Stimulated activated CD8-positive, alpha-beta memory T cell treated with anti-CD3 and anti-CD28 coated beads, Interleukin-7, amount 100 ng/mL, for 1 hour (primary cell): ENCODE measurements at places on chromosomes 5 and 9.

DNA sequence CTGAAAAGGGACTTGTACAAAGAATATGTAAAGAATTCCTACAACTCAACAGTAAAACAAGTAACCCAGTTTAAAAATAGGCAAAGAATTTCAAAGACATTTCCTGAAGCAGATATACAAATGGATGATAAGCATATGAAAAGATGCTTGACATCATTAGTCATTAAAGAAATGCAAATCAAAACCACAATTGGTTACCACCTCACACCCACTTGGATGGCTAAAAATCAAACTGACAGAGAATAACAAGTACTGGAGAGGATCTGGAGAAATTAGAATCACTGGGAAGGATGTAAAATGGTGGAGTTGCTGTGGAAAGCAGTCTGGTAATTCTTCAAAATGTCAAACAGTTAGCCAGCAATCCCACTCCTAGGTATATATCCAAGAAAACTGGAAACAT lies 12.5 kb upstream of the FOXE1 start:
- no peak for DNase-seq

DNA sequence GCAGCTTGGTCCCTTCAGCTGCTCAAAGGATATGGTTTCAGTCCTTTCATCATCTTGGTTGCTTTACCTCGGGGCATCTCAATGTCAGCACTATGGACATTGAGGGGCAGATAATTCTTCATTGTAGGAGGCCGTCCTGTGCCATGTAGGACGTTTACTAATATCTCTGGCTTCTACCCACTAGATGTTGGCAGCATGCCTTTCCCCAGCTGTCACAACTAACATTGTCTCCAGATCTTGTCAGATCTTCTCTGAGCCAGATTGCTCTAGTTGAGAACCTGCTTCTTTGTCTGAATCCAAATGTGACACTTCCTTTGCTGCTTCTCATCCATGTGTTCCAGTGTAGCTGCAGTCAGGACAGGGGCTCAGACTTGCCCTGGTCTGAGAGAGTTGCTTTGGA lies 10.3 kb downstream of the PTPA start:
- DNase-seq = no peak

- peak; percentile 4 for DNase-seq
Measured at GRCh38 chr9:120841930-120842684, 615 bp downstream of the PSMD5 start.

DNA sequence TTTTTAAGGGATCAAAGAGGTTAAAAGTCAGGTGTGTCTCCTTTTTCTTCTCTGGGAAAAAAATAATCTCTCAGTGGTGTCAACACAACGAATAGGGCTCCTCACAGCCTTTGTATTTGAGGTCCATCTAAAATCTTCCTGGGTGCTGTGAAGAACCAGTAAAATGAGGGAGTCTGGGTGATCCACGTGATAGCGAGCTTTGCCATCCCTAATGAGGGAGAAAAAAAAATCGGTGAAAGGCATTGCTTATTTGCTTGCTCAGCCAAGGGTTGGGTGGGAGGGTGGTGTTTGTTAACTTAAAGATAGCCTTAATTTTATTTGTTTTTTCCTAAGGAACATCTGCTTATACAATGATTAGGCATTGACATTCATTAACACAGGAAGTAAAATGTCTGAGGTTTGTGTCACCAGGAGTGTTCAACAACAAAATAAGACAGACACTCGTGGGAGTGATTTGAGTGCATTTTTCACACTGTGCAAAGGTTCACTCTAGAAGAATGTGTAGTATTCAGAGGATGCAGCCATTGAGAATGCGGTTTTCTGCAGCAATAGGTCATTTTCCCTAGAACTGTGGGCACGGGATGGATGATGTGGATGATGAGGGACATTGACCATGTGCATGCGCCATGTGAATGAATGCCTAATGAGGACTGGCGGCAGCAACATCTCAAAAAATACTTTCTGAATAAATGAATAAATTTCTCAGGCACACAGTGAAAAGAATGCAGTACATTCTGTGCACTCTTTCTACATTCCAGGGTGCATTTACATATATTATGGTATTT lies 369.5 kb downstream of the NTRK2 start:
- DNase-seq = no peak

- no peak for DNase-seq
Measured at GRCh38 chr5:56961746-56962145, 9.8 kb upstream of the MIER3 start.

GRCh38 chr5:178176791-178177190 lies 10.4 kb downstream of the GMCL2 start:
- no peak for DNase-seq

GRCh38 chr5:157475432-157475831 lies 15.4 kb downstream of the NIPAL4 start:
- no peak for DNase-seq

GRCh38 chr5:142120247-142120935 lies 11.8 kb downstream of the NDFIP1 start:
- DNase-seq = no peak

DNA sequence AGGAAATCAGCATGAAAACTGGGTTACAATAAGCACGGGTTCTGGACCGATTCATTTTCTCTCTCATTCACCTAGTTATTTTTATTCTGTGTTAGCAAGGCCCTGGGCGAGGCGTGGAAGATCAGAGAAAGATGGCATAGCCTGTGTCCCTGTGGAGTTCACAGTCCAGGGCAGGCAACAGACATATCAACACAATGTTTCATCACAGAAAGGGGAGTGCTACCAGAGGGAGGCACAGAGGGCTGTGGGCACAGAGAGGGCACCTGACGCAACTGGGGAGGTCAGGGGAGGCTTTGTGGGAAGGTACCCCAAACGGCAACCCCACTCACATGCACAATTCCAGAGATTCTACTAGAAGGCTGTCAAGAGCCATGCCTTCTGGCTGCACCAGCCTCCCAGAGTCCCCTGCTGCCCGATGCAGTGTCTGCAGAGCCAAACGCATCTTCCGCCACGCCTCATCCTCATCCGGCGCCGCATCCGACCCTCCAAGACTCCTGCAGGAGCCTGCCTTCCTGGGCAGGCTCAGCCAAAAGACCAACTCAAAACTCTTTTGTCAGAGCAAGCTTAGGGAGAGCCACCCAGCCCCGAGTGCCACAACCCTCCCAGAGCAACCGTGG lies 1.4 kb downstream of the FAM193B start:
- DNase-seq = no peak

DNA sequence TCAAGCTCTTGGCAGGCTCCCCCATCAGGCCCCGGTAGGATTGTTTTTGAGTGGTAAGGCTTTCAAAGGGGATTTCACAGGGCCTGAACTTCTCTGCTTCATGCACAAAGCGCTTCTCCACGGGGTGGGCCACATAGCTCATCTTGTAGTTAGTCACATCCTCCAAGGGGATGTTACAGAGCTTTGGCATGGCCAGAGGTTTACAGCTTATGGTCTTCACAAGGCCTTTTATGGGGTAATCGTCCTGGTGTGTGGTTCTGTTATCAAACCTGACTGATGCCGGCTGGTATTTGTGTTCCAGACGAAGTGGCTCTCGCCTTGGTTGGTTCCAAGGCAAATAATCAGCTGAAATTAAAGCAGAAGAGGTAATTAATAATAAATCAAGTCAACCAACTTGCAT lies 104.3 kb downstream of the SAXO1 start:
- DNase-seq = no peak

GRCh38 chr9:90445391-90445790 lies 197.2 kb downstream of the DIRAS2 start:
- no peak for DNase-seq

GRCh38 chr5:146816775-146817387 lies 61.7 kb downstream of the PPP2R2B start:
- no peak for DNase-seq

DNA sequence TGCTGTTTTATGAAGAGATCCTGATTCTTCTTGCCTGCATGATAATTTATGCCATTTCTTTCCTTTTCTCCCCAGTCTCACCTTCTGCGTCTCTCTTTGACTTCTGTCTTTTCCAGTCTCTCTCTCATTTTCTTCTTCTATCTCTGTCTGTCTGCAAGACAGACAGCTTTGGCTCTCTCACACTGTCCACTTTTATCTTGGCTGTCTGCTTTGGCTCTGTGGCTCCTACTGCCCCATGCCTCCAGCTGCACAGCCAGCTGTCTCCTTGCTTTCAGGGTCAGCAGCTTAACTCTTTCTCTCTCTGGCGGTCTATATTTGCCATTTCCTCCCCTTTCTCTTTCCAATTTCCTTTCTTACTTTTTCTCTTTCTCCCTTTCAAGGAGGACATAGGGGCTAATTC lies 971.1 kb upstream of the COX7C start:
- DNase-seq = no peak

GRCh38 chr5:172102913-172103626 lies 85.0 kb downstream of the STK10 start:
- no peak for DNase-seq

DNA sequence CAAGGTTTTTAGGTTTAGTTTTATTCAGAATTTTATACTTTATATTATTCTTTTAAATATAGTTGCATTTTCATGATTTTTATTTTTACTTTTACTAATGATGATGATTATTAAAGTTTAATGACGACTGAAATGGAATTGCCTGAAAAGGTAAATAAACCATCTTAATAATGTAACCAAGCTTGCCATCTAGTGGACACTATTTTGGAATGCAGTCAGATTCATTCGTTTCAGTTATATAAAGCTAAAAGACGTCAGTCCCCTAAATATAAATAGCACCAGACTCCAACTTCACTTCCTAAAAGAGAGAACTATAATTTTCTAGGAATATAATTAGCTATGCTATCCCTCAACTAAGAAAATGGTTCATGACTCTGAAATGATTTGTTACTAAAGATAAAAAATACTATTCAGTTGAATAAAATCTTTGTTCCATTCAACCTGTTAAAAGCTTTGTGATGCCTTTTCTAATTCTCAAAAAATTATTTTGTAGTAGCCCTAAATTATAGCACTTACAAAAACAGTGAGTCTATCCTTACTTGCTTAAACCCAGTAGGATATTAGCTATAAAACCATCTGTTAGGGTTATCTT lies 19.9 kb downstream of the ABITRAM start:
- no peak for DNase-seq

DNA sequence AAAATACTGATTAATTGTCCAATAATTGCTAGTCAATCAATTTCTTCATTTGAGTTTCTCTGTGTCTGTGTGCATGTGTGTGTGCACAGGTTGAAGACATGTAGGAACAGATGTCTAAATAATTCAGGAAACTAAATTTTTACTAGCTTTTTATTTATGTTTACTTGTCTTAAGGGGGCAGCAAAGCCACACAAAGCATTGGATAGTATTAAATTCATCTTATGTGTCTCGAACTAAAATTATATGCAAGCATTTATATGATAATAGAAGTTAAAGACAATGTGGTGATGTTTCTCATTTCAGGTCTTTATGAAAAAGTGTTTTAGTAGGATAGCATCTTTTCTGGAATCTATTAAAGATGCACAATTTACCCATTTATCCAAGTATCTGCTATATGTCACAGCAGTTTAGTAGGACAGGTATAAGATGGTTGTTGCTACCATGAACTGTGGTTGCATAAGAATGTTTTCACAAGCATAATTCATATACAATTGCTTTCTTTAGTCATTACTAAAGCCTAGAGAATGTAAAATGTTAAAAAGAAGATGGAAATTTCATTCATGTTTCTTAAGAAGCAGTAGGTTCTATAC lies 784.6 kb upstream of the NUDT12 start:
- no peak for DNase-seq

GRCh38 chr9:85630676-85631075 lies 111.1 kb downstream of the AGTPBP1 start:
- DNase-seq = no peak

DNA sequence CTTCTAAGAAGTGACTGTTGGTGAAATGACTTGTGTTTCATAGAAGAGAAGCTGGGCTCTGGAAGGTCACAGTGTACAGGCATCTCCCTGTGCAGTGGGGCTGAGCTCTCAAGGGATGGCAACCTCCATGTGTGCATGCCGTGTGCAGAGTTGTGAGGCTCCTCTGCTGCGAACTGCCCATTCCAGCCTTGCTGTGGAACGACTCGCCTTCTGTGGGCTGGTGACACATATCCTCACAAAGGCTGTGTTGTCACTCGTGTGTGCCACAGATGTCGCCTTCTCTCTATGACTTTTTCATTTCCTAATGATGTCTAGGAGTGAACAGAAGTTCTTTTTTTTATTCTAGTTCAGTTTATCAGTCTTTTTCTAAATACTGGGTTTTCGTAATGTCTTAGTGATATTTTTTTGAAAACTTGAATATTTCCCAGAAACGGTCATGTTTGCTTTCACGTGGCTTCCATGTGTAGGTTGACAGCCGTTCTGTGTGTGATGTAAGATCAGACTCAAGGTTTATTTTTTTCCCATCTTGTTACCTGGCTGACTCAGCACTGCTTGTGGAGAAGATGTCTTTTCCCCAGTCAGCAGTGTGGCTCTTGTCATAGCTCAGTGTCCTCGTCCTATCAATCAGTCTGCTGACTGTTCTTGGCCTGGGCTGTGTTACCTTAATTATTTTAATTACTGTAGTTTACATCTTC lies 57.3 kb upstream of the CACNA1B start:
- DNase-seq = no peak
